Fibroblast of lung (primary cell): ENCODE measurements at places on chromosomes 4 and X. TPM values are rescaled to one million over a fixed set of nuclear protein-coding genes. Genes with fewer than 3 reads are reported as not detected.

DNA sequence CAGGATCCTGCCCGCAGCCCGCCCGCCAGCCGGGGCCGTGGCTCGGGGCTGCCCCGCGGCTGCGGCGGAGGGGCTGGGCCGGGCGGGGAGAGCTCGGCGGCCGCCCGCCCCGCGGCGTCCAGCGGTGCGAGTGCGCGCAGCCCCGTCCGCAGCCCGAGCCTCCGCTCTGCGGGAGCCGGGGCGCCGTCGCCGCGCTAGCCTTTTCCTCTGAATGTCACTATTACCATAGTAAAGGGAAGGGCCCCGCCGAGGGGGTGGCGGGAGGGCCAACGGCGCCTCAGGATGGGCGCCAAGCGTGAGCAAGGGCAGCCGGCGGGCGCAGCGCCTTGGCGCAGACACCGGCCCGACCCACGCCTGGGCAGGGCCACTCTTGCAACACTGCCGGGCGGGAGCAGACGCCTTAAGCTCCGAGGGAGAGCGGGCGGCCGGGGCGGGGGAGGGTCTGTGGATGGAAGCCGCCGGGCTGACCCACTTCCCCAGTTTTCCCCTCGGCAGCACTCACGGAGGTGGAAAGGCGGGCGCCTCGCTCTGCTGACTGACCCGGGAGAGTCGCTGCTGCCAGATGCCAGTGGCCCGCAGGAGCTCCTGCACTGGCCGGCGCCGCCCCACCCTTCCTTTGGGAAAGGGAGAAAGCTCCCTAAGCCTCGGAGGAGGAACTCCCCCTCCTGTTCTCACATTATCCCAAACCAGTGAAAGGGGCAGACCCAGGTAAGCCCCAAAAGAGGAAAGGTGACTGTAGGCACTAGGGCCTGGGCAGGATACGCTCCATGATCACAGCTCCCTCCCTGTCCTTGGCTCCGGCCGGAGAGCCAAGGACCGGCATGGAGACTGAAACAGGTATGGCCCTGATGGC lies 329.4 kb downstream of the HNRNPD start:
- DNase-seq = peak; percentile 41

GRCh38 chrX:110135618-110136017 lies 132.7 kb downstream of the TMEM164 start:
- no peak for DNase-seq

- no peak for DNase-seq
These were observed 37.6 kb downstream of the SRPX2 start for GRCh38 chrX:100681599-100681998.

DNA sequence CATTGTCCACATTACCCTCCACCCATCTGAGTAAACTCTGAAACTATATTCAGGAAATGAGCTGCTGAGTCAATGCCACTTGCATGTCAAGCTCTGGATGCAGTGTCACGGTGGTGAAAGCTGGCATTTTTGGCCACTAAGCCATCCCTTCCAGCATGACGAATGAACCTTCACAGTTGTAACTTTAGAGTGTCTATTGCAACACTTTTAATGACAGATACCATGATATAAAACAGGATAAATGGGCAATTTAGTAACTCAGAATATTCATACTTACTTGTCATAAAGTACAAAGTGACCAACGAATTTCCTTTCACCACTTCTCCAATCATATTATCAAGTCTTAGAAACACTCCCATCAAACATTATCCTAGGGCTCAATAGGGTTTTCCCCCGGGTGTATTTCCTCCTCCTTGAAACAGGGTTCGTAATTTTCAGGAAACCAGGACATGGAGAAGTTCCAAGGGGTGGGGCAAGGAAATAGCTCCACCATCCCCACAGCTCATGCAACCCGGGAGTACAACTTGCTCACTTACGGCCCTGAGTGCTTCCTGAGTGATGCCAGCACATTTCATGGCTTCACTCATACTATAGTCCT lies 73.1 kb downstream of the MTHFD2L start:
- DNase-seq = peak; percentile 58

CFAP47 gene
- total RNA-seq = not detected in 2 replicates

CXCL1 gene
- total RNA-seq = 1.5 and 2.3 TPM in 2 replicates

- peak; percentile 81 for DNase-seq
These were observed 147.7 kb downstream of the CPEB2 start for GRCh38 chr4:15149839-15150592.

- DNase-seq = no peak
These were observed 114.0 kb downstream of the STOX2 start for GRCh38 chr4:184019076-184019475.

DNA sequence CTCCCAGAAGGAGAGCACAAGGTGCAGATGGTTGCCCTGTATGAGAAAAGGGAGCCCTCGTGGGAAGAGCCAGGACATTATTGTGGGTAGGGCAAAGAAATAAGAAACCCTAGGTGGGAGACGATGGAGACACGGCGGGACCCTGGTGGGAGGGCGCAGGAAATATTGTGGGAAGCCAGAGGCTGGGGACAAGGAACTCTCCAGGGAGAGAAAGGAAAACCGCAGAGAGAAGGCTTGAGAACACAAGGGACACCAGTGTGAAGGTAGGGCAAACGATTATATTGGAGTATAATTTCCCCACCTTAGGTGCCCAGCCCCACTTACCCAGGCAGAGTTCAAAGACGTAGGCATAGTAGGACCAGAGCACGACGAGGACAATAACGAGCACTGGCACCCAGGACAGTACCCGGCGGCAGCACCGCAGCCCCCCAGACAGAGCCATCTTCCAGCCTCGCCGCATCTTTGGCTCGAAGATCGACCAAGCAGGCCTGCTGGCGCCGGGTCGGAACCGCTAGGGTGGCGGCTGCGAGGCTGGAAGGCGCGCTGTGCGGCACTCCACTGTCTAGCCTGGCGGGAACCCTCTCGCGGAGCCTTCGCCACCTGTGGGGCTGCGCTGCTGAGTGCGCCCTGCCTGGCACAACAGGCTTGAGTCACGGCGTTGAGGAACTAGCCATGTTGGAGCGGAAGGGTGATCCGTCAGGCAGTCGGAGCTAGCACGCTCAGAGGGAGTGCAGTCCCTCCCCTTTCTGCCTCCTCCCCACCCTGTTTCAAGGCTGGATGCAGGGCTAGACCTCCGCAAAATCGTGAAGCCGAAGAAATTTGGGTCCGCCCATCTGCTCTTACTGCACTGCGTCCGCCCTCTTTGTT lies at the start of gene ZDHHC15:
ZDHHC15 (minus strand) TSS at position 473 of the 867 bp plus-strand sequence; CDS start at position 460, 13 bp downstream.
- peak; percentile 52 for DNase-seq

GRCh38 chrX:74449322-74449936 lies 28.1 kb downstream of the SLC16A2 start:
- no peak for DNase-seq

DNA sequence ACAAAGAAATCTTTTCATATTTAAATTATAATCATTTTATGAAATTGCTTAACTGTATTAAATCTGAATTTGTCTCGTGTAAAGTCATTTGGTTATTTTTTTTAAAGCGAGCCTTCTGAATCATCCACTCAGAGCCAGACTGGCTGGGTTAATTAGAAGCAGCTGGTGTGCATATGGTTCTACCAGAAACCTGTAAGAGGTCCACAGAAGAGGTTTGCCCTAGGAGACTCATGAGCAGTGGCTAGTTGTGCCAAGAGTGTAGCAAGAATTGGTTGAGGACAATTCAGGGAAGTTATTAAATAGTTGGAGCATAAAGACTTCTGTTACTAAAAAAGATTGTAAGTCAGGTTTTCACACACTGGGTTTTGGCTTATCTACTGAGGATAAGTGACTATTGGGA lies 267.4 kb downstream of the IL1RAPL2 start:
- peak; percentile 9 for DNase-seq

OPHN1 gene
- 8.3 and 8.5 TPM in 2 replicates for total RNA-seq

HNRNPDL gene
- 160 and 161 TPM in 2 replicates for total RNA-seq

- DNase-seq = no peak
These were observed 203.8 kb upstream of the WDFY3 start for GRCh38 chr4:85170241-85170640.

- DNase-seq = no peak
These were observed 5.7 kb downstream of the CBLL2 start for GRCh38 chrX:22278375-22278774.

DNA sequence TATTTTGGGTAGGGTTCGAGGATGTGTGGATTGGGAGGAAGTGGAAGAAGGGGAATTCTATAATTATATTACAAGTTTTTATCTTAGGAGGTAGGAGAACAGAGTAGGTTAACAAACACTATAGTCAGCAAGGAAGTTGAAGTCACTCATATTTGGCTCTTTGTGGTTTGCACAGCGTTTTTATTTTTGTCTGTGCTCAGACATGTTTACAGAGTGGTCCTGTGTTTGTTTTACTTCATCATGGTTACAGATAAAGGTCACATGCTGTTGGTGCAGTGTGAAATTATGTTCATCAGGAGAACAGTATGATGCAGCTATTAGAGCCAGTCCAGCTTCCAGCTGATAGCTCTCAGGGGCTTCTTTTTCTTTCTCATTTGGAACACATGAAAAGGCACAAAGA lies 299.9 kb upstream of the SFRP2 start:
- no peak for DNase-seq

GRCh38 chrX:136468391-136469103 lies 19.2 kb upstream of the BRS3 start:
- no peak for DNase-seq

MAGEA12 gene
- not detected in 2 replicates for total RNA-seq

IL13RA1 gene
- 54.2 and 67.4 TPM in 2 replicates for total RNA-seq

DNA sequence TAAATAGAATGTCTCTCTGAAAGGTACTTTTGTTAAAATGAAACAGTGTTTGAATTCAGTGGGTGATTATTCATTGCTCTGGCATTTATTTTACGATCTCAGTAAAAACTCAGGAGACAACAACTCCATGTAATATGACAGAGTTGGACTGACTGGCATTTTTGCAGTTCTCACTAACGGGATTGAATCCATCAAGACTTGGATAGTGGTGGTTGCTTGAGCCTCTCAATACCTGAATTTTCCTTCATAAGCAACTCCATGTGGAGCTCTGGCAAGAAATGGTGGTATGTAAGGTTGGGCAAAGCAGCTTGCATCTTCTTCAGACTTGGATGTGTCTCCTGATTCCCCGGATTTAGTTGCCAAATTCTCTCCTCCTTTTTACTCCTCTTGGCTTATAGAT lies 72.7 kb downstream of the FRMPD4 start:
- peak; percentile 38 for DNase-seq

CYBB gene
- under 0.01 TPM in 2 replicates for total RNA-seq
